Tibial nerve (tissue), 4 donors: ENCODE measurements at places on chromosomes 1 and 21.

DNA sequence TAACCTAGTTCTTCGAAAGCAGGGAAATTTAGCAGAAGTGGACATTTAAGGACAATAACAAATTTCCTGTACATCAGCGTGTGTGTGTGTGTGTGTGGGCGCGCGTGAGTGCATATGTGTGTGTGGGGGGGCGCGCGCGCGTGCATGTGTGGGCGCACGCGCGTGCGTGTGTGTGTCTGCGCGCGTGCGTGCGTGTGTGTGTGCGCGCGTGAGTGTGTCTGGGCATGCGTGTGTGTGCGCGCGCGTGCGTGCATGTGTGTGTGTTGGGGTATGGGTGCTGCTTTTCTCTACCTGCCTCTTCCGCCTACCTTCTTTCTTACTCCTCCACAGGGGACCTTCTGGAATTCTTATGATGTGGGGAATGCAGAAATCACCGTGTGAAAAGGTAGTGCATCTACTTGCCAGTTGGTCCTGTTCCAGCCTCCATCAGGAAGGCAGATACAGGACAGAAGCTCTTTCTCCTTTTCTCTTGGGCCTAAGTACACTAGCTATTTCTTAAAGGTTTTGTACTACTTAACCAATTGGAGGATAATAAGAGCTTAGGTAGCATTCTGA, 165.4 kb upstream of the KCNK2 start:
- no peak for DNase-seq

- no peak for DNase-seq
Observed at GRCh38 chr1:168833362-168833761, 104.4 kb upstream of the DPT start.

DNA sequence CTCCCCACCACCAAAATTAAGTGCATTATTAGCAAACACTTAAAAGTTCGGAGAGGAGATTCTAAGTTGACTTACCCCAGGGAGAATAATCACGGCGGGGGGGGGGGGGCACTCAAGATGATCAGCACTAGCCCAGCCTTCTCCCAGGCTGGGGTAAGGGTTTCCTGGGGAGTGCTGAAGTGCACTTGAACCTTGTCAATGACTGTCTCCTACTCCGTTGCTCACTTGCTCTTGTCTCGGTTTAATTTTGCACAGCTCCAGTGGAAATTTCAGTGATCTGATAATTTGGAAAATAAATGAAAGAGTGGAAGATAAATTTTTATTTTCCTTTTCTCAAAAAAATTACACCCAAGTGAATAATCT, 59.2 kb downstream of the PBX1 start:
- DNase-seq: no peak

DNA sequence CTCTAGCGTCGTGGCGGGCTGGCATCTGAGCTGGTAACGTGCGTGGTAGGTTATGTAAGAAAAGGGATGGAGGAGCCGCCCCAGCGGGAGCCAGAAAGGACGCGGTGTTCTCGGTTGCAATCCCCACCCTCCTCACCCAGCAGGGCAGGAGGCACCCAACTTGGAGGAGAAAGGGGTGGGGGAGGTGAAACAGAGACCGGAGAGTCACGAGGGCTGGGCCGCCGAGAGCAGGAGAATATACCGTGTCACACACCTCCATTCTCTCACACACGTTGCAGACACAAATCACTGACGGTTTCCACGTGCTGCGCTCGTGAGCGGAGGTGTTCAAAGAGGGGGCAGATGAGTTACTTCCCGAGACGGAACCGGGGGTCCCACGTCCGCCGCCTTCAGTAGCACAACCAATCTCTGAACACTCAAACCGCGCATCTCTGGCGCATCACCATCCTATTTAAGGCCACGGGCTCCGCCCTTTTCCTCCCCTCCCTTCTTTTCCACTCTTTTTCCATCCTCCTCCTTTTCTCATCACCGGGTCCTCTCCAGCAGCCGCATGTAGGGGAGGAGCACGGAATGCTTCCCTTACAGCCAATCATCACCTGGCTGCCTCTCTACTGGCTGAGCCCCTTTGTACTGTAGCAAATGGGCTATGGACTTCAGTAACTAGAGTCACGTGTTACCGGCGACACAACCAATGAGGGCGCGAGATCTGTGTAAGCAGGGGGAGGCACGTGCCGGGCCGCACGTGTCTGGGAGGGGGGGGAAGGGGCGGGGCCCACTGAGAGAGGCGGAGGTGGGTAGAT, at the start of gene CIART:
TSS of gene CIART (plus strand) at position 797 of the 800 bp plus-strand sequence. CDS start 714 bp downstream, outside the sequence.
- DNase-seq: peak; percentile 92

- no peak for DNase-seq
Observed at GRCh38 chr1:165424454-165425216, 20.3 kb downstream of the RXRG start.

GRCh38 chr1:68231627-68232288, 565 bp downstream of the WLS start:
- peak; percentile 53 for DNase-seq

DNA sequence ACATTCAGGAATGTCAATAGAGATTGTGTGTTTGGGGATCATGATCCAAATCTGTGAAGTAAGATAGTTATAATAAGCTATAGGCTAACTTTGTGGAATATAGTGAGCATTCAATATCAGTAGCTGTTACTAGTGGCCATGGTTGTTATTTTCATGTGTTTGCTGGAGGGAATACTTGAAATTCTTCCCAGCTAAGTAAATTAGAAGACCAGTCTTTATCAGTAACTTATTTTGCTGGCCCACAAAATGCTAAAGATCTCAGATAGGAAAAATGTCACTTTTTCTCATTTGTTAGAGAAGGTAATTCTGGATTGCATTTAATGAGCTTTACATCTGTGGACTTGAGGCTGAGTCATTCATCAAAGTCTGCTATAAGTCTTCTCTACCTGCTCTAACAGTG, 156.1 kb upstream of the LRRC7 start:
- DNase-seq: no peak

DNA sequence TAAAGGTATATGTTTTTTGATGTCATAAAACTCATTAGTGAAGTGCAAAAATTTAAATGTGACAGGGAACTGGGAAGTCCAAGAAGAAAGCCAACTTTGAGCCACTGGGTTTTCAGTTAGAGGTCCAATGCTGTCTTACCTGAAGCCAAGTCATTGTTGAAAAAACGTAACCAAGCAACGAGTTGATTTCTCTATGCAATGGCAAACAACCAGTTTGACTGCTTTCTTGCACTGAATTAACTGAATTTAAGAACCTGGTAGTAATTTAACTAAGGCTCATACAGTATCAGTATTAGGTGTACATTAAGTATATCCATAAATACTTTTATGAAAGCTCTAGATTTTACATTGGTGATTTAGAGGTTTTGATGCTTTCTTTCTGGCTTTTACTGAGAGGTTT, 20.2 kb upstream of the S1PR1 start:
- DNase-seq: no peak

DNA sequence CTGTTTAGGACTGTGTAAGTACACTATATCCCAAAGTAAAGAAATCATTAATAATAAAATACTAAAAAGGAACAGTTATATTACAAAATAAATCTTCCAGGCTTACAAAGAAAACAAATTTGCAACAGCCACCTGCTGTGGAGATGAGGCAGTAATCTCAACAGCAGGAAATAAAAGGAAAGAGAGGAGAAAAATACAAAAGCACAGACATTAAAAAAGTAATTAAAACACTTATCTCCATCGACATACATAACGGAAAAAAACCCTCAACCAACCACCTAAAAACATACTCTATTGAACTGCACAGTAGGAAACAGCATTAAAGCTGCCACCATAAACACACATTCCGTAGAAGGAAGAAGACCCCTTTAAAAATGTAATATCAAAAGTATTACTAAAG, 317.6 kb downstream of the DPYD start:
- DNase-seq: no peak

DNA sequence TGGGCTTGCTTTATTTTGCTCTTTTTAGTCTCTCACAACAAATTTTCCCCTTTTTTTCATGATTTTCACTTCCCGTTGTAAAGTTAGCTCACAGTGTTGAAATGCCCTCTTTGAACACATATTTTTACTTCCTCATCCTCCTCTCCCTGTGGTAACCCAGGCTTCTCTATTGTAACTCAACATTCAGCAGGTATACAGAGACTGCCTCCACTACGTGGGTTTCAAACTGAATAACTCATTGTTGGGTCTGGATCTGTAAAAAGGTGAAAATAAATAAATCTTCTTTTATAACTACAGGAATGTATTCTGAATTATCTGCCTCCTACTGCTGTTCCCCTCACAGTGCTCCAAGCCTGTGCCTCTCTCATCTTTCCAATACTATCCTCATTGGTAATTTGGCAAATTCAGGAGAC, 166.4 kb downstream of the RUNX1 start:
- DNase-seq: no peak

DNA sequence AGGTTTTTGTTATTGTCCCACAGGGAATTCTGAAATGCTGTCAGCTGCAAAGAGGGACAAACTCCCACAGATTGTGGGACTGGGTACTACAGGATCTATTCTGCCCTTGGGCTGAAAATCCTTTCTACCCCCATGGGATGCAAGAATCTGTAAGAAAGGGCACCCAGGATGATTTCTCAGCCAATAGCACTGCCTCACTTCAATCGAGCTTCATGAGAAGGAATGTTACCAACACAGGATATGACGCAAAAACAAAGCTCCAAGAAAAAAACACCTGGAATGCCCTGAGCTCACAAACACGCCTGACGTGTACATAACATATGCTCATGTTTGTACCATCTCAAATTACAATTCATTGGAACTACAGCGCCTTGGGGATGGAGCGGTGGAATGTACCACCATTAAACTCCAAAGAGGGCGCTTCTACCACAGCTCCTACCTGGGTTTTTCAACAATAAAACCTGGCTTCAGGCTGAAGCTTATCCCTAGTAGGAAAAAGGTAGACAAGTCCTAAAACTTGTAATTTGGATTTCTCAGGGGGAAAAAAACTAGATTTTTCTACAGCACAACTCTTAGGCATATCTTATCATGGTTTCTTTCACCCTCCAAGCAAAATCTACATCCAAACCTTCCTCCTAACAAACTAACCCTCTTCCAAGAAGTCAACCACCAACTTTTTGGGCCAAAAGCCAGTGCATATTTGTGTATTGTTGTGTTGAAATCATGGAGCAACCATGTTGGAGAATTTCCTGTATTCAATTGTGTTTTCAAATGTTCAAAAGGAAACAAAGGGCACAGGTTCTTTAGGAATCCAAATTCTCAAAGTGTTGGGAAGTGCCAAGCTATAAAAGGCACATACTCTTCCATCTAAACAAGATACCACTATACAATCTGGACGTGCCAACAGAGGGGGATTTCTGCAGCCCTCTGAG, 78.9 kb downstream of the TGFBR3 start:
- DNase-seq: no peak

DNA sequence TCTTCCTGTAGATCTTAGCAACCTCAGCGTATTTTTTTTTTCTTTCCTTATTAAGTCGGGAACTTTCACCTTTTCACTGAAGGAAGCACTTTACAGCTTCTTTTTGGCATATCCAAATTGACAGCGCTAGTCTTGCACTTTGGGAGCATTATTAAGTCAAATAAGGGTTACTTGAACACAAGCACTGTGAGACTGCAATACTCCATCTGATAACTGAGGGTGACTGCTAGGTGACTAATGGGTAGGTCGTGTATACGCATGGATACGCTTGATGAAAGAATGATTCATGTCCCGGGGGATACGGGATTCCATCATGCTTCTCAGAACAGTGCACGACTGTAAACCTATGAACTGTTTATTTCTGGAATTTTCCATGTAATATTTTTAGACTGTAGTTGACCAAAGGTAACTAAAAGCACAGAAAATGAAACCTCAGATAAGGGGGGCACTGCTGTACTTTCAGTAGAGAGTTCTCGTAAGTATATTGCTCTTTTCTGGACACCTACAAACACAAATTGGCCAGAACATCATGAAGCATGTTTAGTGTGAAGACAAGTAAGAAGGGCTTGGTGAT, 364.7 kb downstream of the SMYD3 start:
- no peak for DNase-seq

- peak; percentile 40 for DNase-seq
Observed at GRCh38 chr1:78004719-78005447, at the start of gene DNAJB4. Gene DNAJB4, plus strand, starts transcription at chr1:78004939. Its CDS starts 172 bp downstream, at chr1:78005111.

DNA sequence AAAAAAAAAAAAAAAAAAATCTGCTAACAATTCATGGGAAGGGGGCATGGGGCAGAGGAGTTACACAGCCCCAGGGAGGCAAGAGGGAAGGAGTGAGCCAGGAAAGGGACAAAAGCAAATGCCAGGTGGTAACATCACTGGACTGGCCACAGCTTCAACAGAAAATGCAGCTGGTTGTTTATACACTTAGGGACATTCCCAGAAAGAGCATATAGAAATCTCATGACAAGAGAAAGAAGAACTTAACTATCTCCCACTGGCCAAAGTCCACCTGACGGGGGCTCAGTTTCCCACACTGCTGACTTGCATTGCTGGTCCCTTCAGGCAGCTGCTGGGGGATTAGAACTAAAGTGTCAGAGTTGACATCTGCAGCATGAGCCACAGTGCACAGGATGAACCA, 14.8 kb downstream of the IL12RB2 start:
- DNase-seq: no peak
